Cardiac muscle cell (in vitro differentiated cells and primary cell): ENCODE measurements at places on chromosomes 7 and 10. TPM values are rescaled to one million over a fixed set of nuclear protein-coding genes. Genes with fewer than 3 reads are reported as not detected.

DNA sequence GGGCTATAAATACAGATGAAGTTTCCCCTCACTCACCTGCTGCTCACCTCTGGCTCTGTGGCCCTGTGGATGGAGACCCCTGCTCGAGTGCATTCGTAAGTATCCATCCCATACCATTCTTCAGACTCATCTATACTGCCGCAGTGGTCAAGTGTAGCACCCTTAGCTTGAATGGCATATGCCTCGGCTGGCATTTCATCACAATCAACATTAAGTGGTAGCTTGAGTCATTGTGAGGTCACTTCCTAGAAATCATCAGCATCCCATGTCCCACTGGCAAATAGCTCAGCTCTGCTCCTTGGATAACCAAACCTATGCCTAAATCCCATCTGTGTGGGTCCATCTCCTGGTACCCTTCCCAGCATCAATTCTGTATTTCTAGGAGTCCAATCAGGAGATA lies 38.2 kb downstream of the MDH2 start:
- DNase-seq, result no peak

DNA sequence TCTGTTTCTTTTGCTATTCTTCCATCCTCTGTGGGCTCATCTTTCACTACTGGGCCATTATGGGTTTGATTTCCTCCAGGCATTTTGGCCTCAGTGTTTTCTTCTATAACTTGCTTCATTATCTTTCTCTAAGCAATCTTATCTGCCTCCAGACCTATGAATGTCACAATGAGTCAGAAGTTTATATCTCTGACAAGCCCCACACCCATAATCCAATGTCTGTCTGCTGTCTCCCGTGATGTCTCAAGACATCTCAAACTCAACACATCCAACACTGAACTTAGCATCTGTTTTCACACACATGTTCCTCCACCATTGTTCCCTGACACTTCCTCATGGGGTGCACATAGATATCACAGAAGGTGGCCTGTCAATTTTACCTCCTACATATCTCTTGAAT lies 46.7 kb upstream of the RHOBTB1 start:
- no peak for DNase-seq

DNA sequence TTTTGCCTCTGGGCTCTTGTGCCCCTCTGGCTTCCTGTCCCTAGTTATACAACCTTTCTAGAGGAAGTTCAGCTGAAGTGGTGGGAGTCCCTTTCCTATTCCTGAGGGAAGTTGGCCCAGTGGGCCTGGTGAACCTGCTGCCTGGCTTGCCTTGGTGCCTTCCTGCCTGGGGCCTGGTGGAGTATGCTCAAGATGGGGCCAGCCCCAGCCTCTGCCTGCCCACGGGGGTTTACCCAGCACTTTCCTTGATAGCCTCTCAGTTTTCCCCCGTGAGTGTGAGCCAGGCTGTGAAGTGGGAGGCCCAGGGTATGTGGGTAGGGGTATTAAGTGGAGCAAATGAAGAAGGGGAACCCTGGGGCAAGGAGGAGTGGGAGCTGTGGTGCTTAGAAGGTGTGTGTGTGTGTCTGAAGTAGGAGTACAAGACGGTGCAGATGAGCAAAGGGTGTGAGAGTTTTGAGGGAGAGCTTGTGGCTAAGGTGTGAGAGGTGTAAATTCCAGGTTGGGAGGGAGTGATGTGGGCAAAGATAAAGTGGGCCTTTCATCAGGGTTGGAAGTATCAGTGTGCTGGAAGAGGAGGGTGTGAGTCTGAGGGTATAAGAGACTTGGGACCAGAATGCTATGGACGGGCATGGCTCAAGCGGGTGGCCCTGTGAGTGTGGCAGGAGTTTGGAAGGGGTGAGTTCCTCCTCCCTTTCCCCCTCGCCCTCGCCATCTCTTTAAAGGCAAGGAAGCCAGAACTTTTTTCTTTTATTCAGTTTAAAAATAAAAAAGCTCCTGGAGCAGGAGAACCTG lies 10.9 kb upstream of the PAX2 start:
- DNase-seq, result no peak

DNA sequence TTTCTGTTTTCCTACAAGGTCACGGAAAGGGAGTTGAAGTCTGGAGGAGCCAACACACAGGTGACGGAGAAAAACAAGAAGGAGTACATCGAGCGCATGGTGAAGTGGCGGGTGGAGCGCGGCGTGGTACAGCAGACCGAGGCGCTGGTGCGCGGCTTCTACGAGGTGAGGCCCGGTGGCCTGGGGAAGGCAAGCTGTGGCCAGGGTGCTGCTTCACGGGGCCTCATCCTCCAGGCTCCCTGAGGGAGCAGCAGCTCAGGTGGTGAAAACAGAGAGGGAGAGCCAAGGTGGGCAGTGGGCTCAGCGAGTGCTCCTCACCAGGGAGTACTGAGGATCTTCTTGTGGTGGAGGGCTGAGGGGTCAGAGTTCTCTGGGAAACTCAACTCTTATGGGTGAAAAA lies 32.5 kb upstream of the STK17A start:
- no peak for DNase-seq

GRCh38 chr10:122532601-122533296 lies 27.8 kb upstream of the DMBT1 start:
- no peak for DNase-seq

DNA sequence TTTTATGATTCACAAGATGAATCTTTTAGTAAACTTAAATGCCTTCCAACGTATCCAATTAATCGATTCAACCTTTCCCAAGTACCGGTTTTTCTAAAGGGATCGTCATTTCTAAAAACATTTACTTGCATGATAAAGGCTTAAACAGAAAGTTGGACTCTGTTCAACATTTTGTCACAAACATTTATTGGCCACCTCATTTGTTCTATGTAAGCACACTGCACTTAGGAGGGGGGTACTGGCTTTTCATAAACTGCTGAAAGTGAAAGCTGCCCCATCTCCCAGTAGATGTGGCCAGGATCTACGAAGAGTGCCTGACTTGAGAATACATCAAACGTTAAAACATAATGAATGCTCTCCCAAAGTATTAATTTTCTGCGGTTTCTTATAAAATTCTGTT lies 37.3 kb upstream of the LAMB4 start:
- peak; percentile 66 for DNase-seq

DNA sequence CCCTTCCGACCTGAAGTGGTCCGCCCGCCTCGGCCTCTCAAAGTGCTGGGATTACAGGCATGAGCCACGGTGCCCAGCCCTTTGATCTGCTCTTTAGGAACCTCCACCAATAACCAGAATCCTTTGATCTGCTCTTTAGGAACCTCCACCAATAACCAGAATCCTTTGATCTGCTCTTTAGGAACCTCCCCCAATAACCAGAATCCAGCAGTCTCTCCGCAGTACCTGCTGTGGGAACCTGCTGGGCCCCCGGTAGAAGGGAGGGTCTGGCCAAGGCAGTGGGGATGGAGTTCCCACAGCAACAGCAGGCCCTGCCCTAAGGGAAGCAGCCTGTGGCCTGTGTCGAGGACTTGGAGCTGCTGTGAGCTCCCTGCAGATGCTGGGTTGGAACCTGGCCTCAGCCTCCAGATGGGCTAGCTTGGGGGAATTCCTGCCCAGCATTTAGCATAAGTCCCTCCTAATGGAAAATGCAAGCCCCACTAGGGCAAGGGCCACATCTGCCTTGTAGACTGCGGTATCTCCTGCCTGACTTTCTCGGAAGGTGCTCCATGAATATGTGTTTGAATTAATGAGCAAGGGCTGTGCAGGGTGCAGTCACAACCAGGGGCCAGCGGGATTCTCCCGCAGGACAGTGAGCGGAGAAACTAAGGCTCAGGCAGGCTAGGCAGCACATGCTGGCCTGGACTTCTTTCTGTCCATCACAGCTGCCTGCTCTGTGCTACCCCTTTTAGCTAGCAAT lies 165.8 kb downstream of the UBE2H start:
- no peak for DNase-seq

DNA sequence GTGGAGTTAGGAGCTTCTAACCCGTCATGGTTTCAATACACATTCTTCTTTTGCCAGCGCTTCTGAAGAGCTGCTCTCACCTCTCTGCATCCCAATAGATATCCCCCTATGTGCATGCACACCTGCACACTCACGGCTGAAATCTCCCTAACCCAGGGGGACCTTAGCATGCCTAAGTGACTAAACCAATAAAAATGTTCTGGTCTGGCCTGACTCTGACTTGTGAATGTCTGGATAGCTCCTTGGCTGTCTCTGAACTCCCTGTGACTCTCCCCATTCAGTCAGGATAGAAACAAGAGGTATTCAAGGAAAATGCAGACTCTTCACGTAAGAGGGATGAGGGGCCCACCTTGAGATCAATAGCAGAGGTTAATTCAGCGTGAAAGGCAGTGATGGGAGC lies 22.4 kb downstream of the PRSS2 start:
- no peak for DNase-seq

DNA sequence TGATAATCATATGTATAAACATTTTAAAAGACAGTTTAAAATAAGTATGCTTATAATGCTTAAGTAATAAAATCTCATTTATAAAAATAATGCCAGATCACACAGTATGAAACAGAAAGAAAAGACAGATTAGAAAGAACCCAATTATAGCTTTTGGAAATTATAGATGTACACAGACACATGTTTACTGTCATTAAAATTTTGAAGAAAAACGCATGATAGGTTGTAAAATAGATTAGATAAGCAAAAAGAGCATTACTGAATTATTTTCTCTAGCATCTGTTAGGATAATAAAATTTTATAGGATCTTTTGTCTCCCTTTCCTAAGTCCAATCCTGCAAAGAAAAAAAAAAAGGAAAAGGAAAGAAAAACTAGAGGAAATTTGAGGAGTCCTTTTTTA lies 1107.3 kb upstream of the LRRN3 start:
- DNase-seq, result no peak

Gene COL28A1
- 0.21 and 0.83 TPM in 2 replicates for total RNA-seq

Gene GCK
- 19.1 and 46.4 TPM in 2 replicates for total RNA-seq

Gene ADAM8
- total RNA-seq, result 2.8 and 6.9 TPM in 2 replicates

Gene MEST
- total RNA-seq, result 56.2 and 57.2 TPM in 2 replicates
